ENCODE measurements at places on chromosomes 13 and 19. TPM values are rescaled to one million over a fixed set of nuclear protein-coding genes. Genes with fewer than 3 reads are reported as not detected.
A peak's percentile ranks its signal among the peaks of the same experiment; 100 is the strongest.

GRCh38 chr19:46737761-46738171 is 8.1 kb upstream of the FKRP start:
- no peak for DNase-seq

DNA sequence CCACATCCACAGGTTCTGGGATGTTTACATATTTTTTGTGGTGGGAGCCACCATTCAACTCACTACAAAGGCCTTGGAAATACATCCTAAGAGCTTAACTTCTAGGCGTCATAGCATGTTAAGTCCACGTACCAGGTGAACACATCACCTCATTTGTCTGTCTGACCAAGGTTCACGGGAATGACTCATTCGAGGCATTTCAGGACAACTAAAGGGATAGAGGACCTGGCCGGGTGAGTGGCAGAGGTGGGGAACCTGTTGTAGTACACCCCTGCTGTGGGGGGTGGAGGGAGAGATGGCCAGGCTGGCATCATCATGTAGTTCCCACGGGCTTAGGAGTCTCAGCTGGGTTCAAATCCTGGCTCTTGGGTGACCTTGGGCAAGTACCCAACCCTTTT is 51.5 kb downstream of the BICRA start:
- no peak for DNase-seq

DNA sequence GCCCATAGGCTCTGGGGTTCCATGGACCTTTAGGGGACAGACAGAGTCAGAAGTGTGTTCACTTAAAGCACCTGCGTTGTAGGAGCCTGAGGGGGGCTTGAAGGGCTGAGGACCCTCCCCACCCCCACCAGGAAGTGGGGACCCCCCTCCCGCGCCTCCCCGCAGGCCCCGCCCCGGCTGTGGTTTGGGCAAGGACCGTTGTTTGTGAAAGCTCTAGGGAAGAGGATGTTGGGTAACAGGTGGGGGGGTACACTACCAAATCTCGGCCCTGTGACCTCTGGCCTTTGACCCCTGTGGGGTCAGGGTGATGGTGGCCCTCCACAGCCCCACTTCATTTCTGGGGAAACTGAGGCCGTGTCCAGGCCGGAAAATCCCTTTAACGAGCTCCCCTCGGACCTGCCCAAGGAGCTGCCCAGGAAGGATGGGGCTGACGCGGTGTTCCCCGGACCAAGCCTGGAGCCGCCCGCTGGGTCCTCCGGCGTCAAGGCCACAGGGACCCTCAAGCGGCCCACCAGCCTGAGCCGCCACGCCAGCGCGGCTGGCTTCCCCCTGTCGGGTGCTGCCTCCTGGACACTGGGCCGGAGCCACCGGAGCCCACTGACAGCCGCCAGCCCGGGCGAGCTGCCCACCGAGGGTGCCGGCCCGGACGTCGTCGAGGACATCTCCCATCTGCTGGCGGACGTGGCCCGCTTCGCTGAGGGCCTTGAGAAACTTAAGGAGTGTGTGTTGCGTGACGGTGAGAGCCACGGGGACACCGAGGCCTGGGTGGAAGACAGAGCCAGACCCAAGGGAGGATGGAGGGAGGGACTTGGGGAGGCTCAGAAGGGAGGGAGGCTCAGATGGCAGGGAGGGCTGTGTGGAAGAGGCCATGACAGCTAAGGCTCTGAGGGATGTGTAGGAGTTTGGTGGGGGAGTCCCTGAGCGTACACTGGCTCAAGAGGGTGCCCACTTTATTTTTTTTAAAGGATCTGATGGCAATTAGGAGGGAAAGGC is 1.3 kb downstream of the ARHGAP45 start:
- no peak for DNase-seq

- no peak for DNase-seq
Observed at GRCh38 chr13:67493835-67494234, 263.7 kb upstream of the PCDH9 start.

DNA sequence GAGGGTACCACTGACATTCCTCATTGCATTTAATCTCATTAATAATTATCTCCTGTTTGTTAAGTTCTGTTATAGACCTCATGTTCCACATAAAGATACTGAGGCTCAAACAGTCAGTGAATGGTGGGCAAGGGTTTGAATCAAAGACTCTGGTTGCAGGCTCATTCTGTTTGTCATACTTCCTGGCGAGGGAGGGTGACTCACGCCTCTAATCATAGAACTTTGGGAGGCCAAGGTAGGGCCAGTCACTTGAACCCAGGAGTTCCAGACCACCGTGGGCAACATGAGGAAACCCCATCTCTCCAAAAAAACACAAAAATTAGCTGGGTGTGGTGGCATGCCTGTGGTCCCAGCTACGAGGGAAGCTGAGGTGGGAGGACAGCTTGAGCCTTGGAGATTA is 220.7 kb upstream of the MIR17HG start:
- no peak for DNase-seq

DNA sequence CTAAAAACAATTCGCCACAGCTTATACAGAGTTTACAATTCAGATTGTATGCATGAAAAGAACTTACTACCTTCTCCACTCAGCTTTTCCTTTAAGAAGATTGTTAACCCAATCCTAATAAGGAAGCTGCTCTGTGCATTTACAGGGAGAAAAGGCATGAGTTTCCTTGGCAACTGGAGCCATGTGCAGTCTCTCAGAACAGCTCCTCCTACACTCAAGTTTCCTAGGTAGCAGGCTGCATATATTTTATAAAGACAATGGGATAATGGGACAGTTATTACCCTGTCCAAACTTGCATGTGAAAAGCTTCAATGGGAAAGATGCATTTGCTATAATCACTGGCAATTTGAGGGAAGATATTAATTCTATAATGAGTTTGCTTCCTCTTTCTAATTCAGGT is 125.5 kb upstream of the TRPC4 start:
- DNase-seq = no peak

DNA sequence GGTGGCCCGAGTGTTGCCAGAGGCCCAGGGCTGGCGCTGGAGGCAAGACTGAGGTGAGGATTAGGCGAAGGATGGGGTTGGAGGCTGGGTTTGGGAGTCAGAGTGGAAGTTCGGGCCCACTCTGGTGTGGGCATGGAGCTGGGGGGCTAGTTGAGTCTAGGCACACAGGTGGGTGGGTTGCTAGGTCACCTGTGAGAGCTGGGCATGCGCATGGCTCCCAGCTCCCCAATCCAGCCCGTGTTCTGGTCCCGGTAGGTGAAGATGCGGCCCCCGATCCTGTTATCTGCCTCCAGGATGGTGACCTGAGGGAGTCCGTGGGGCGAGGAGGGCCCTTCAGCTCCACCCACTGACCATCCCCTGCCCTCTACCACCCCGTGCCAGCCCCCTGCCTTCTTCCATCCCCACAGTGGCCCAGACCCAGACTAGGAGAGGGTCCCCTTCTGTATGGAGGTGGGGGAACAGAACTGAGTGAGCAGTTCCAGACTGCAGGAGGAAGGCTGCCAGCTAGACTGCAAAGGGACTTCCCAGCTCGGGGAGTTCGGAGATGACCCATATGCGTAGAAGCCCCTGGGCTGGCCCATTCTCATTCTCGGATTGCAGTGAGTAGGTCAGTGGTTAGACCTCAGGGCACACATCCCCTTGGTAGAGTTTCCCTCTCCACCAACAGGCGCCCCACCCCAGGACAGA is 1.7 kb downstream of the IL4I1 start:
- no peak for DNase-seq

DNA sequence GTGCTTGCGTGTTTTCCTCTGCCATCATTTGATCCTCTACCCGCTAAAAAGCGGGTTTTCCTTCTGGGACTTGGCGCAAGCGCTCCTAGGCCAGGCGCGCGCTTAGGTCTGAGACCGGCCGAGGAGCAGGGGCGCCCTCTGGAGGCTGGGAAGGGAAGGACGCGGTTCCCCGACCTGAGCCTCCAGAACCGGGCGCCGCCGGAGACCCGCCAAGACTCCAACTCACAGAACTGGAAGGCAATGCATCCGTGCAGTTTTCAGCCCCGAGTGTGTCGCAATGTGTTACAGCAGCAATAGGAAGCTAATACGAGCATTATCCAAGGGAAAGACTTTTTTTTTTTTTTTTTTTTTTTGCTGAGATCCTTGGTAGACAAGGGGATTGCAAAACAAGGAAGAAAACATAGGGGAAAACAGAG is 190.9 kb downstream of the COL4A1 start:
- DNase-seq = no peak

DNA sequence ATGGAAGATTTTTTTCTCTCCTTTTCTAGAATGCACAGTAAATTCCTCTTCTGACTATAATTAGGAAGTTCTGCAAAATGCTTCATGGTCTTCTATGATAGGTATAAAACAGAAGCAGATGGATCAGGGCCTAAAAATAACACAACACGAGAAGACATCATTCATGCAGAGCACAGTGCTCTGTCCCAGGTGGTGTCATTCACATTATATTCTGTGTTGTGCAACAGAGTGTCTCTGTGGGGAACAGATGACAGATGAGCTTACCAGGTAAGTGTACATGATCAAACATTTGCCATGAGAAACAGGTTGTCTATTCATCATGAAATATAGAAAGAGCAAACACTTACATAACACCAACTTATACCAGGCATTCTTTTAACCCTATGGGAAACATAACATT is 288.3 kb downstream of the KCTD12 start:
- peak; percentile 59 for DNase-seq

DNA sequence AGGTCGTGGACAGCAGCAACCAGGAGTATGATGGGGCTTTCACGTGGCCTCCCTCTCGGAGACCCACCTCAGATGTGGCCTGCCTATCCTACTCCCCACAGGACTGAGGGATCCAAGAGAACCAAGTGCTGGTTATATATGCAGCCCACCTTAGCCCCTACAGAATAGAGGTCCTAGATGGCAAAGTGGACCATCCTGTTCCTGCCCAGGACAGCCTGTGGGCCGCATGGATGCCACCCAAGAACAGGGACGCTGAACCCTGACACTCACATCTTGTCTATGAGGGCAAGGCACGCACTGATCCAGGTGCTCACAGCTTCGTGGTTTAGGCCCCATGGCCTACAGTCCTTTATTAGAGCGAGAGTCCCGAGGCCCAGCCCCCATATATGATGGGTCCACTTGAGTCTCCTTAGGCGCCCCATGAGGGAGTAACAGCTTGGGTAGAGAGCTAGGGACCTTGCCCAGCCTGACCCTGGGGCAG is 1.5 kb upstream of the SLC27A5 start:
- DNase-seq = no peak

DNA sequence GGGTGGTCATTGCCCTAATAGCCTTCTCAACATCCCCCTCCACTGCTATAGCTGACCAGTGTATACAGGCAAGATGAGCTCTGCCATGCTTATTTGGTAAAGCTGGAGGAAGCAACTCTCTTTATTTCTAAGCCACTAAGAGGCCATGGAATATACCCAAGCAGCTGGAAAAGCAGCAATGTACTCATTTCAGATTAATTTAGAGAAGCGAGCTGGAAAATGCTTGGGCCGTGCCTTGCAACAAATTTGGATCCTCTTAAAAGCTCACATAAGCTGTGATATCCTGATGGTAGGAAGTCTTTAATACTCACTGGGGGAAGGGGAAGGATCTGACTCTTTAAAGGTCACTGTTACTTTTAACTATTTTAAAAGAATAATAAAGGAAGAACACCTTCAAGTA is 77.8 kb downstream of the TEX26 start:
- no peak for DNase-seq

GRCh38 chr13:106385654-106386053 is 149.8 kb downstream of the EFNB2 start:
- no peak for DNase-seq

GRCh38 chr19:3176715-3177501 is 1.7 kb upstream of the S1PR4 start:
- DNase-seq = no peak

- no peak for DNase-seq
Observed at GRCh38 chr13:63516124-63516523, 2100.5 kb upstream of the PCDH20 start.

- DNase-seq = no peak
Observed at GRCh38 chr13:98515818-98516465, 61.0 kb downstream of the STK24 start.

DNA sequence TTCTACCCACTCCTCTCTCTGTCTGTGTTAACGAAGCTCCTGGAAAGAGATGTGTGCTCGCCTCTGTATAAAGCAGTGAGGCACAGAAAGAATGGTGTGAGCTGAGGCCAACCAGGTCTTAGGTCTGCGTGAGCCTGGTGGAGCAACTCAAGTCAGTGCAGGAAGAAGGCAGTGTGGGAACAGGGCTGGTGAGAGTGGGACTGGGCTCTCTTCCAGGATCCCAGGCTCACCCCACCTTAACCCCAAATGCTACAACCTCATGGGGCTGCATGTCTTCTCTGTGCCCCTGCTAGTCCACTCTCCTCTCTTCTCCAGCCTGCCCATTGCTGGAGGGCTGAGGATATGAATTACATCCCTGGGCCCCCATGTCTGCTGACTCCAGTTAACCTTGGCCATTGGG is 127.4 kb downstream of the DCT start:
- no peak for DNase-seq

GRCh38 chr13:79679334-79679733 is 198.4 kb downstream of the NDFIP2 start:
- DNase-seq = no peak

- peak; percentile 17 for DNase-seq
Observed at GRCh38 chr19:3942790-3943409, 10.0 kb downstream of the NMRK2 start.

- DNase-seq = peak; percentile 12
Observed at GRCh38 chr13:75458696-75459422, 23.1 kb downstream of the TBC1D4 start.

- DNase-seq = no peak
Observed at GRCh38 chr13:97852181-97852874, 101.1 kb upstream of the IPO5 start.

- DNase-seq = no peak
Observed at GRCh38 chr13:54614726-54615125, 1586.1 kb downstream of the OLFM4 start.

- DNase-seq = peak; percentile 6
Observed at GRCh38 chr13:50080203-50080910, 65.1 kb downstream of the KCNRG start.

The GARIN5A gene
- total RNA-seq = 2.4 TPM

The SPACA4 gene
- not detected for total RNA-seq

The KCNRG gene
- 14.4 TPM for total RNA-seq

The SARS2 gene
- 12.2 TPM for total RNA-seq

The ZNF600 gene
- total RNA-seq = 3.7 TPM

The NFIX gene
- 62.8 TPM for total RNA-seq

The CBLC gene
- 0.82 TPM for total RNA-seq

All from cerebellum (tissue), 4 donors.